ENCODE measurements at places on chromosomes 13 and 19.

GRCh38 chr19:2777952-2778683, 5.0 kb downstream of the SGTA start:
- DNase-seq, result no peak

DNA sequence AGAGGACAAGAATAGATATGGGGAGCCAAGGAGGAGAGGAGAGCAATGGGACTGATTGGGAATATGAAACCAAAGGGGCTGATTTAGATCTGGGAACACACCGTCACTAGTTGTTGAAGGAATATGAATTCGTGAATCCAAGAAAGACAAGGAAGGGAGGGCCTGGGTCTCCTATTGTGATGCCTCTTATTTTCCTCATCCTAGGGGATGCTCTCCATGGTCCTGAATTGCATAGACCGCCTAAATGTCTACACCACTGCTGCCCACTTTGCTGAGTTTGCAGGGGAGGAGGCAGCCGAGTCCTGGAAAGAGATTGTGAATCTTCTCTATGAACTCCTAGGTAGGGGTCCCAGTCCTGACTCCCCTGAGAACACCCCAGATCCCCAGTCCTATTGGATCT, 21.5 kb downstream of the RYR1 start:
- no peak for DNase-seq

GRCh38 chr19:31271306-31271911, 77.8 kb downstream of the TSHZ3 start:
- DNase-seq, result no peak

GRCh38 chr13:112719016-112719415, 29.2 kb downstream of the ATP11A start:
- no peak for DNase-seq

- peak; percentile 32 for DNase-seq
Observed at GRCh38 chr19:2578391-2578890, 102.5 kb downstream of the GADD45B start.

- DNase-seq, result no peak
Observed at GRCh38 chr13:19862481-19863313, 752 bp downstream of the ZMYM5 start.

DNA sequence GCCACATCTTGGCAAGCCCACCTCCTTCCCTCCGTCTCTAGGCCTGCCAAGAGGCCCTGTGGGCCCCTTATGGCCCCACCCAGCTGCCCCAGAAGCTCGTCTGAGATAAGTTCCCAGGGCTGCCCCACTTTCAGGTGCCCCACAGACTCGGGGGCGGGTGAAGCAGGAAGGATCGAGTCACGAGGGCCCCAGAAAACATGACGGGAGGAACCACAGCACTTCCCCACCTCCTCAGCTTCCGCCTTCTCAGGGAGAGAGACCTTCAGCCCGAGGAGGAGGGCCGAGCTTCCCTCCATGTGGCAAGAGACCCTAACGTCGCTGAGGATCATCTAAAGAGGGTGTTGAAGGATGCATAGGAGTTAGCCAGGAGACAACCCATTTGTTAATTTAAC, 4.5 kb upstream of the IL12RB1 start:
- no peak for DNase-seq

GRCh38 chr19:18966307-18966706, 25.3 kb upstream of the HOMER3 start:
- DNase-seq, result no peak

- no peak for DNase-seq
Observed at GRCh38 chr13:44508562-44509077, 67.5 kb downstream of the TSC22D1 start.

DNA sequence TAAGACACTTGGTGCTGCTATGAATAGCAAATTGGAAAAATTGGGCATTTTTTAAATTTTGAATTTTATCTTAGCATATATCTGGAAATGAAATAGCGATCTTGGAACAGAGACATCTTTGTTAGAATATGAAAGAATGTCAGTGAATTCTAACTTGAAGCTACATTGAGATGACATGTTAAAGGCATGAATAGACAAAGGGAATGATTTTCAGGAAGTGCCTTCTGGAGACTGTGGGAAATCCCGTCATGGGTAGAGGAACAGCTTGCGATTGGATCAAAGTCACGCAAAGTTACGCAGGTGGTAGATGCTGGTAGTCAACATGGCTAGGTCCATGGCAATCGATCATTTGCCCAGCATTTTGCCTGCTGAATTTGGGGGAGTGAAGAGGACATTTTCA, 43.5 kb downstream of the LRCH1 start:
- DNase-seq, result no peak

DNA sequence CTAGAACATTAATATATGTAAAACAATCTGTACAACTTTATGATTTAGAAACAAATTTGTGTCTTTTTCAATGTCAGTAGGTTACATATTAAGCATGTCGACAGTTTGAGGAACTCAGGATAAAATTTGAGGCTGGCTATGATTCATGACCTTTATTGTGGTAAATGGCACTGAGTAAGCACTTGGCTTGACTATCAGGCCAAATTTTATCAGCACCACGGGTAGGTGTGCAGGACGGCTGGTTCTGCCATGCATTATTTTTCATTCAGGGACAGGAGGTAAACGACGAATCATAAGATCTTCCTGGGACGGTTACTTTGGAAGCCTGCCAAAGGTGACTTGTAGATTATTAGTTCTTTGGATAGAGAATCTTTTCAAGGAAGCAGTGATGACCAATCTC, 19.9 kb upstream of the CYP4F8 start:
- no peak for DNase-seq

GRCh38 chr19:37333457-37333856, 37.4 kb upstream of the ZNF527 start:
- no peak for DNase-seq

DNA sequence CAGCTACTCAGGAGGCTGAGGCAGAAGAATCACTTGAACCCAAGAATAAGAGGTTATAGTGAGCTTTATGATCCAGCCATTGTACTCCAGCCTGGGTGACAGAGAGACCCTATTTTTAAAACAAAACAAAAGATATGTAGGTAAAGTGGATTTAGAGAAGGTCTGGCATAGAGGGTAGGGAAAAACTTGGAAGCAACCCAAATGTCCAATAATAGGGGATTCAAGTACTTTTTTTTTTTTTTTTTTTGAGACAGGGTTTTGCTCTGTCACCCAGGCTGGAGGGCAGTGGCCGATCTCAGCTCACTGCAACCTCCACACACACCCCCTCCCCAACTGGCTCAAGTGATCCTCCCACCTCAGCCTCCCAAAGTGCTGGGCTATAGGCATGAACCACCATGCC, 5.8 kb upstream of the PAK4 start:
- no peak for DNase-seq

DNA sequence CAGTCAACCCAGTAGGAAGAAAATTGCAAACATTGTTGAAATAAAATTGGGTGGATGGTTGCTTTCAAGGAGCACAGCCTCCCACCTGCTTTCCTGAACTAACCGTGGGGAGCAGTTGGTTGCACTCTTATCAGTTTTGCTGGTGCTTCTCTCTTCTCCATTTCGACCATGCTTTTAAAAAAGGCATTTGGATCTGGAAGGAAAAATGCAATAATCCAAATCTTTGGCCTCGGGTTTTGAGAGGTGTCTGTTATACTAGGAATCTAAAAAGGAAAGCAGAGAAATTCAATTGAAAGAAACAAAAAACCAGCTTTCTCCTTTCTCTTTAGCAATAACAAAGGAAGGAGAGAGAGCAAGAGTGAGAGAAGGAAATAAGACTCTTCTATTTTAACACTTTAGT, 113.6 kb upstream of the ARGLU1 start:
- DNase-seq, result no peak

DNA sequence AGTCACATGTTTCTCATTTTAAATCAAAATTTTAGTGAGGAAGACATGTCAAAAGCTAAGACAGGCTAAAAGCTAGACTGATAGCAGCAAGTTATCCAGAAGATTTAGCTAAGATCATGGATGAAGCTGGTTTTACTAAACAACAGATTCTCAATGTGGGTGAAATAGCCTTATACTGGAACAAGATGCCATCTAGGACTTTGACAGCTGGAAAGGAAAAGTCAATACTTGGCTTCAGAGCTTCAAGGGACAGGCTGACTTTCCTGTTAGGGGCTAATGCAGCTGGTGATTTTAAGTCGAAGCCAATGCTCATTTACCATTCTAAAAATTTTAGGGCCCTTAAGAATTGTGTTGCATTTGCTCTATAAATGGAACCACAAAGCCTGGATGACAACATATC, 455.3 kb upstream of the SLC10A2 start:
- DNase-seq, result no peak

- no peak for DNase-seq
Observed at GRCh38 chr19:38402623-38402966, 298 bp upstream of the FAM98C start.

- no peak for DNase-seq
Observed at GRCh38 chr19:16882146-16882545, 6.7 kb upstream of the F2RL3 start.

GRCh38 chr19:13342672-13343071, 163.6 kb downstream of the CACNA1A start:
- DNase-seq, result no peak

GRCh38 chr13:27956576-27957300, 12.4 kb downstream of the CDX2 start:
- DNase-seq, result no peak

- peak; percentile 27 for DNase-seq
Observed at GRCh38 chr19:50679177-50680125, 30.2 kb downstream of the C19orf81 start.

DNA sequence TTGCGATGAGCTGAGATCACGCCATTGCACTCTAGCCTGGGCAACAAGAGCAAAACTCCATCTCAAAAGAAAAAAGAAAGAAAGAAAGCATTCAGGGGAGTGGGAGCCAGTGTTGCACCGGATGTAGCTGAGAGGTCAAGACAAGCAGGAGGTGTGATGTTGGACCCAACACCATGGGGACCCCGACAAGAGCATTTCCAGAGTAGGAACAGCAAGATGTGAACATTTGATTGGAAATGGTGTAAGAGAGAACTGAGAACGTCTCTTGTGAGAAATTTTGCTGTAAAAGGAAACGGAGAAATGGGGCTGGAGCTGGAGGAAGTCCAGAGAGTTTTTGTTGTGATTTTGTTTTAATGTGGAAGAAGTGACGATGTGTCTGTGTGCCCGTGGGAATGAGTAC, 15.8 kb upstream of the DPF1 start:
- DNase-seq, result no peak

GRCh38 chr13:97100821-97101220, 106.5 kb upstream of the OXGR1 start:
- no peak for DNase-seq

GRCh38 chr19:40744554-40745401, 5.5 kb downstream of the ACTMAP start:
- DNase-seq, result no peak

DNA sequence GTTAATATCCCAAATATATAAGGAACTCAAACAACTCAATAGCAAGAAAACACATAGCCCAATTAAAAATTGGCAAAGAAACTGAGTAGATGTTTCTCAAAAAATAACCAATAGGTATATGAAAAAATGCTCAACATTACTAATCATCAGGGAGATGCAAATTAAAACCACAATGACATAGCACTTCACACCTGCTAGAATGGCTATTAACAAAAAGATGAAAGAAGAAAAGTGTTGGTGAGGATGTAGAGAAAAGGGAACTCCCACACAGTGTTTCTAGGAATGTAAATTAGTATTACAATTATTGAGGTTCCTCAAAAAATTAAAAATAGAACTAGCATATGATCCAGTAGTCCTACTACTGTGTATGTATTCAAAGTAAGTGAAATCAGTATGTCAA, 1212.8 kb downstream of the DIAPH3 start:
- DNase-seq, result no peak

GRCh38 chr19:50222691-50223438, 19.4 kb downstream of the MYH14 start:
- DNase-seq, result no peak

- no peak for DNase-seq
Observed at GRCh38 chr13:80510686-80511085, 169.8 kb upstream of the SPRY2 start.

DNA sequence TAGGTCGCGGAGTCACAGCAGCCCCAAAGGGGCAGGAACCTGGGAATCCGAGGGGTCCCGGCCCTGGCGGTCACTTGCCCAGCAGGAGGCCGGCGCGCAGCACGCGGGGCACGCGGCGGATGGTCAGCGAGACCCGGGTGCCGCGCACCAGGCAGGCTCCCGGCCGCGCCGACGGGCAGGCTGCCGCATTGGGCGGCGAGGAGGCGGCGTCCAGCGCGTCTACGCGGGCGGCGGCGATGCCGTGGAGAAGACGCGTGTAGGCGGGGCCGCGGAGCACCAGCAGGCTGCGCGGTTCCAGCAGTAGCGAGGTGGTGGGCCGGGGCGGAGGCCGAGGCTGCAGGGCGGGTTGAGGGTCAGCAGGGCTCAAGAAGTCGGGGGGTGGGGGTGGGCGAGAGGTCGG, 607 bp upstream of the SYNE4 start:
- no peak for DNase-seq

DNA sequence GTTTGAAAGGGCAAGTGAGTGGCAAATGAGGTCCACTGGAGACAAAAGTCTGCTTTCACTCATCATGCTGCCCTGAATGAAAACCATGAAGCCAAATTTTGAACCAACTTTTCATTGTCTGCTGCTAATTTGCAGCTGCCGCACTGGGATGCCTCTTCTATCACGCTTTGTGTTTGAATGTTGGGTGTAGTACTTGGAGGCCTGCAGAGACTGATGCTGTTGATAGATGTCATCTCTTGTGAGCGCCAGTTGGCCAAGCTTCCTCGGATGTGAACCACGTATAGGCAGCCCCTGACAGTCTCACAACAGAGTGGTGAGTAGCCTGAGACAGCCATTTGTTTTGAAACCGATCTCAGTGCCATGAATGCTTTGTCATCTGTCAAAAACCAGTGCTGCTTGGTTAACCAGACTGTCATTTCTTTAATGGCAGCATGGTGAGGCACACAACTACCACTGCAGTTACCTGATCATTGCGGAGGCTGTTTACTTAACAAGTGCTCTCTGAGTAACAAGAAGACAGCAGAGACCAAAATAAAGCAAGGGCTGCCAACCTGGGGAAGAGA, 31.2 kb upstream of the SLC10A2 start:
- DNase-seq, result no peak

- peak; percentile 72 for DNase-seq
Observed at GRCh38 chr19:38693380-38694223, 46.2 kb downstream of the ACTN4 start.

DNA sequence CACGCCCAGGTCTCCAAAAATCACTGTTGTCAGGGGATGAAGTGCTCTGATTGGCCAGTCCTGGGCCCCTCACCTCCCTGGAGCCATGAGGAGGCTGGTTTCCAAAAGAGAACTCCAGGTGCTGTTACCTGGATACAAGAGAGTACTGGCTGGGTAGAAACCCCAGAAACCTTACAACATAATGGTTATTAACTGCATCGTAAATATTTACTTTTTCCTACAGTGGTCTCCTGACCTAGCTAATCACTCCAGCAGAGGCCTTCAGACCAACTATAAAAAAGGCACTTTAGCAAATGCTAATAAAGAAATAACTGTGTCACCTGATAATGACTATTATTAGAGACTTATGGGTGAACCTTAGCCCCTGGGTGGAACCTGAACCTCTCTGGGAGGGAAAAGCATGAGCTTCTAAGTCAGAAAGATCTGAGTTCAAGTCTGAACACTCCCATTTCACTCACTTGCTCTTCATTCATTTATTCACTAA, 1.5 kb upstream of the IGSF23 start:
- no peak for DNase-seq

Data from fibroblast of skin of left quadriceps (primary cell).